Stimulated activated naive CD8-positive, alpha-beta T cell treated with anti-CD3 and anti-CD28 coated beads, Interleukin-15, Interleukin-2, amounts not matched to agents 100 U/mL and 50 U/mL, for 24 hours (primary cell): ENCODE measurements at places on chromosomes 12 and 14.

DNA sequence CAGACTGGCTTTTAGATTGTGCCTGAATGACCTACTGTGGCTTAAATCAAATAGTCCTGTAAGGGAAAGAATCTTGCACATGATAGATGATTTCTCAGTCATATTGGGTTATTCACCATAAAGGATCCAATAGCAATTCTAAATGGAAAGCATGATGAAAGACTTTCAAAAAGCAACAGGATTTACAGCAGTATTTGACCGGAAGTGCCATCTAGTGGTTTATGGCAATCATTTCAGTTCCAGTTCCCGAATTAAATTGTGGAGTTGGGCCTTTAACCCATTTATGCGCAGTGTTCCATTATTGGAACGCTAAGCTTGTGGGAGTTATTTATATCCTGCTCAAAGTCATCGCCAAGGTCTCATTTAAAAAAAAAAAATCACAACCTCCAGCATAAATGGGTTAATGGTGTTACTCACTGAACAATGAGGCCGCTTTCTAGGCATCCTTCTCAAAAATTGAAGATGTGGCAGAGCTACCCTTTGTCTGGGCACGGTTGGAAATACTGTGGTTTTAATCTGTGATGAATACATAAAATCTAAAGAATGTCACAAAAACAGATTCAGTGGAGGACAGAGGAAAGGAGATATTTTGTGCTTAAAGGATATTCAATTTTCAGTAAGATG, 60.8 kb upstream of the REP15 start:
- DNase-seq, result no peak

GRCh38 chr12:42589465-42590329, at the start of gene PRICKLE1:
Gene PRICKLE1 (minus strand): TSS chr12:42589746. CDS start chr12:42472516, 117,230 bp downstream.
- DNase-seq, result peak; percentile 35

DNA sequence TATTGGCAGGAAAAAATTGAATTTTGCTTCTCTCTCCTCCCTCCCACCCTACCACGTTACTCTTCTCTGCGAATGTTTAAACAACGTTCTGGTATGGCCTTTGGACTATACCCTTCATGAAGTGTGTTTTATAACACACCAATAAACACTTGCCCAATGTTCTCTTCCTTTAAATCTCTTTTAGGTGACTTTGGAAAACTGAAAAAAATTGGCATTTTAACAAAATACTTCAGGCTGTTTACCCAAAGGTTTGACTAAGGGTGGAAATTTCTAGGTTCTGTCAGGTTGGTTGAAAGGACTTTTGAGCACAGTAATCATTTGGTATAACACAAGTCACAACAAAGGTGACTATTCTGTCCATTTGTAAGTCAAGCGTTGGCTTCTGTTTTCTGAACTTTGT, 446.8 kb downstream of the AEBP2 start:
- DNase-seq, result no peak

DNA sequence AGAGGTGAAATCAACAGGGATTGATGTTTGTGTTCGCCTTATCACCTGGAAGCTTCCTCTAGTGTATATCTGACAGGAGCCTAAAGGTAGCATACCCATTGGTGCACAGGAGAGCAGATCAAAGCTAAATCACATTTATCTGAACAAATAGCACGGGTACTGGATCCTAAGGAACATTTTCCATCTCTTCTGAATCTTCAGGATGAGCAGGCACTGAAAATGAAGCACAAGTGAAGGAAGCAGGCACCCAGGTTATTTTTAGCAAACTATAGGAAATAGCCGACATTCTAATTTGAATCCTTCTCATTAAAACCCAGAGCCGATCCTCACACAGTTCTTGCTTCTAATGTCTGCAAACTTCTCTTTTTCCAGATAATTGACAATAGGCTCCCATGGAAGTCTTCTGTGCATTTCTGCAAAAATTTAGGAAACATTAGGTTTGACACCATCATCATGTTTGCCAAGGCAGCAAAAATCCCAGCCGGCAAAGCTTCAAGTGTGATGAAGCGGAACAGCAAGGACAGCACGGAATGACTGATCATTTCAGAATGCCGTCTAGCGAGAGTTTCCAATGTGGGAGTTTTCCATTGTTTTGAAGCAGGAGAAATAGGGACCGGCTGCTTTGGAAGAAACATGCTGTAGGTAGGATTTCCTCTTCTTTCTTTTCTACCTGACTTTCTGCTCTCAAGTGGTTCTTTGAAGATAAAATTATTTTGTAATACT, 24.3 kb upstream of the RGS6 start:
- DNase-seq, result no peak

DNA sequence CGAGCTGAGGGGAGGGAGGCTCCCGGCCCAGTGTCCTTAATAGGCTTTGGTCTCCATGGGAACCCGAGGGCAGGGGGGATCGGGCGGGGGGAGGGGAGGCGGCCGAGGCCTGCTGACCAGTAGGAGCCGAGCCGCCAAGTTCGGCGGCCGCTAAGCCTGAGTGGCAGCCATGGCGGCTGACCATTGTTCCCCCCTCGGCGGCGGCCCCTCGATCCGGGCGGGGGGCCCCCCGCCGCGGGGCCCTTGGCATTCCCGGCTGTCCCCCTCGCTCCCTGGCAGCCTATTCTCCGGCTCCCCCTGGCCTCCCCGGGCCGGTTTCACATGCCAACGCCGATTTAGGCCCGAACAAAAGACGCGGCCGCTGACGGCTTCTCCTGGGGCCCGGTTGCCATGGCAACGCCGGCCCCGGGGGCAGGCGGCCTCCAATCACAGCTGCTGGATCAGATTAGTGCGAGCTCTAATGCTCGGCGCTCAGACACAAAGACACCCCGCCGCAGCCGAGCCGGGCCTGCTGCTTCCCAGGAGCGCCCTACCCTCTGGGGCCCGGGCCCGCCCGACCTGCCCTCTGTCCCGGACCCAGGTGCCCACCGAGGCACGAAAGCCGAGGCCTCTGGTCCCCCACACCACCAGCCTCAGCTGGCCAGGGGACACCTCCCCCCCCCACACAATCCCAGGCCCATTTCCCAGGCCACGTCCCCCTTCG, 7.3 kb downstream of the MSI1 start:
- DNase-seq, result peak; percentile 24

DNA sequence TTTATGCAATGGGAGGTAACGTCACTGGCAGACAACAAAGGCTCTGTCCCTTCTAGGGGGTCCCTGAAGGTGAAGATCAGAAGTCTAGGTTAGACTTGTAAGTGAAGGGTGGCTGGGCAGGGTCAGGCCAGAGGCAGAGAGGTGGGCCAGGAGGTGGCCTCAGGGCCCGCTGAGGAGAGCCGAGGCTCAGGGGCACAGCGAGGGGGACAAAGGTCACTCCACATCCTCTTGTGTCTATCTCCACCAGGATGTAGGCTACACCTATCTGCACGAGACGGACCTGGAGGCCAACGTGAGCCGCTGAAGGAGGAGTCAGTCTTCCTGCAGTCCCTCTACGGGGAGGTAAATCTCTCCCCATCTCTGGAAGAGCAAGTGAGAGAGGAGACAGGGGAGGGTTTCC, 20.3 kb downstream of the KRT85 start:
- DNase-seq, result no peak

DNA sequence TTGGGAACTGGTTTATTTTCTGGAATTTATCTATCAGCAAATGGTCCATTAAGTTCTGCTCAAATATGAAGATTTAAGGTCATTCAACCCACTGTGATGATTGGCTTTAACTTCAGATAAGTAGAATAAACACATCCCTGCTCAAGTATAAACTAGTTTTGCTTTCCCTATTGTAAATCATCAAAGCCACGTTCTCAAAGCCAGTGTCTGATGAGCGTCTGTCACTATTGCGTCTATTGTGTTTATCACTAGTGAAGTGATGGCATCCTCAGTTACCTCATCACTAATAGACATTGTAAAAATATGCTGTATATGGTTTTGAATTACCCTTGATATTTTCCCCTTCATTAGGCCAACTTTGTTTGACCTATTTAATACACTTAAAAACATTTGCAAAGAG, 351.3 kb downstream of the BCAT1 start:
- no peak for DNase-seq

- DNase-seq, result no peak
These were observed 3.9 kb downstream of the ENTPD5 start for GRCh38 chr14:74015176-74015575.

- DNase-seq, result no peak
These were observed 116.1 kb downstream of the SCARB1 start for GRCh38 chr12:124747426-124748161.

GRCh38 chr14:32205554-32205953, 2.5 kb upstream of the RNU6-8 start:
- no peak for DNase-seq

GRCh38 chr14:100709289-100710284, 17.1 kb upstream of the DLK1 start:
- DNase-seq, result no peak

DNA sequence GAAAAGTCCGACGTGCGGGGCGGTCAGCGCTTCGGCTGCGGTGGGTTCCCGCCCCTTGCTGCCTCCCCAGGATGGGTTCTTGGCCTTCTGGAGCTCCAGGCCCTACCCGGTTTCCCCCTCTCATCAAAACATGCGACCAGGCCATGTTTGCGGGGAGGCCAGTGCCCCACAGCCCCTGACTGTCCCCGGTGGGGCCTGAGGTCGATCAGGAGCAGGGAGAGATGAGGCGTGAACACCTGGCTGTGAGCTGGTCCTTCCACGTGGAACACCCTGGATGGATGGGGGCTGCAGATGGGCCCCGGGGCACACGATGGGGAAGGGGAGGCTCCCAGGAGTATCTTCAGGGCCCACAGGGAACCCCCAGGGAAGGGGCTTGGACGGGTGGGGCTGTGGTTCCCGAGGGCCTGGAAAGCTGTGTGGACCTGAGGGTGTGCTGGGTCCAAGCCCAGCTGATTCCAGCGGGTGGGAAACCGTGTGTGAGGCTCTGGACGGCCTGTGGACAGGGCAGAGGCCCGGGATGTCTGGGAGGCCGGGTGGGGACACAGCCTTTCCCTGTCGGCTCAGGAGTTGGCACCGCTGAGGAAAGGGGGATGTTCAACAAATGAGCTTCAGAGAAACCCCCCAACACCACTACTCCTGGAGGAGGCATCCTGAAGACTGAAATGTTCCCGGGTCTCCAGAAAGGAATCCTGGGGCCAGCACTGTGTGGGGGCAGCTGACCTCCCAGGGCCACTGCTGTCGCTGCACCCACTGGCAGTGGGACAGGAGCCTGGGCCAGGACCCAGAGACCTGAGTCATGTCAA, 187.0 kb upstream of the C14orf180 start:
- no peak for DNase-seq

DNA sequence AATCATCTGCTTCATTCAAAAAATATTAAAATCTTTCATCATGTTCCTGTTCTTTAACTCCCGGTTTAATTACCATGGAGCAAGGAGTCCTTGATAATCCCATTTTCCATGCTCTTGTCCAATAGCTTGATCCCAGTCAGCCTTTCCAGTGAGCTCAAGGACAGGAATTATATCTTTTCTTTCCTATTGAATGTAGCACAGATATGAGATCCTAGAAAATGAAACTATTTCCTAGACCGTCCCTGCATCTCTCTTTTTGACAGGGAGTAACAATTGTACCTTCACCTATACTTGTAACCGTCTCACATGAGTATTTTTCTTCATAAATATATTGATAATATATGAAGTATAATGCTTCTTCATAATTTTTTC, 35.6 kb downstream of the PIK3C2G start:
- no peak for DNase-seq

- DNase-seq, result no peak
These were observed 5.8 kb upstream of the BICD1 start for GRCh38 chr12:32100888-32101287.

- no peak for DNase-seq
These were observed 26.5 kb upstream of the TTC7B start for GRCh38 chr14:90842726-90843125.

DNA sequence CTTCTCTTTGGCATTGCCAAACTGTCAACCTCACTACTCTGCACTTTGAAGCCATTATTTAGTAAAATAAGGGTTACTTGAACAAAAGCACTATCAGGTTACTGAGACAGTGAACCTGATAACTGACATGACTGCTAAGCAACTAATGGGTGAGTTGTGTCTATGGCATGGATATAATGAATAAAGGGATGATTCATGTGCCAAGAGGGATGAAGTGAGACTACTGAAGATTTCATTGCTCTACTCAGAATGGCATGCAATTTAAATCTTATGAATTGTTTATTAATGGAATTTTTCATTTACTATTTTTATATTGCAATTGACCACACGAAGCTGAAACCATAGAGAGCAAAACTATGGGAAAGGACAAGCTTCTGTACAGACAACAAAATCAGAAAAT, 74.4 kb downstream of the CEP128 start:
- DNase-seq, result no peak

DNA sequence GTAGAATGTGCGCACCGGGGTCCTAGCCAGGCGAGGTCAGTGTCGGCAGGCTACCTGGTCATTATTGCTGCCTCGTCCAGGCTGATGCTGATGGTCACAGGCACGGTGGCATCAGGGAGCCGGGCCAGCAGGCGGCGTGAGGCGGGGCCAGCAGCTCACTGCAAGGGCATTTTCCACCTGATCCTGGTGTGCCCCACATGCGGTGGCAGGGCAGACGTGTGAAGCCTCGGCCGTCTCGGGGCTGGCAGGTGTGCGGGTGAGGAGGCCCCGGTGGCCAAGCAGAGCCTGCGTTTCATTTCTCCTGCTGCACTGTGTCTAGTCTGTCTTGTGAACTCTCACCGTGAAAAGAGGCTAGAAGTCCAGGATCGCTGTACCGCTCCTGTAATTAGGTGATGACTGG, 12.0 kb upstream of the AMN start:
- DNase-seq, result no peak

DNA sequence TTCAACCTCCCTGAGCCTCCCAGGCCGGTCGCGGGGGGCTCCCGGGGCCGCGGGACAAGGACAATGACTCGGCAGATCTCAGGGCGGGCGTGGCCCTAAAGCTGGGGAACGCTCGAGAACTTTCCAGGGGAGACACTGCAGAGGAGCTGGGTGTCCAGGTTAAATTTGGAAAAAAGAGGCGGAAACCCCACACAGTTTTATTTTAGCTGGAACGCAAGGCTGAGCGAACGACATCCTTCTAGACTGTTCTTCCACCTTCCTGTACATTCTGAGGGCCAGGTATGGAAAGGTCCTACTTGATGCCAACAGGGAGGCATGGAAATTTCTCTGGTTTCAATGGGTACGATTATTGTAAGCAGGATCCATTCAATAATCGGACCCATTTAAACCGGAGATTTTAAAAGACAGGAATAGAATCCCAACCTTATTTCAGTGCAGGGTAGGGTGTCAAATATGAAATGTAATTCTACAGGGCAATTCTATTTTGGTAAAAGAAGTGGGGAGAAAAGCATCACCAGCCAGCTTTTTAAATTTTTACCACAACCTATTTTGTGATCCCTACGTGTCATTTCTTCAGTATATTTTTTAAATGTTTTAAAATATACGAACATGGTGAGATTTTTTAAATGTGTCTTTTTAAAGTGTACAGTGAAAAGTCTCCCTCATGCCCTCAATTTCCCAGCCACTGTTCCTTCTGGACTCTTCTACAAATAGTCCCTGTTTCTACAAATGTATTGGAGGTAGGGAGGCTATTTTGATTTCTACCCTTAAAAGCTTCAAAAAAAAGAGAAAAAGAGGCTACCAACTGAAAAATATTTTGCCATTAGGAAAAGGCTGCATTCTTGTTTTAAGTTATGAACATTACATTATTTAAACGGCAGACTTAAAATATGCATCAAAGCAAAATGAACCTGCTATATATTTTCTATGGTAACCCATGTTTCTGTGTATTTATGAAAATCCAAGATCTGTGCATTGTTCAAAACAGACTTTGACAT, 1.1 kb upstream of the UBC start:
- peak; percentile 62 for DNase-seq
